MV-4-11 (cell line): ENCODE measurements at places on chromosomes 5 and 9.

- DNase-seq, result no peak
These were observed 5.9 kb downstream of the EMB start for GRCh38 chr5:50435168-50435567.

GRCh38 chr5:159904874-159905273 lies 11.4 kb upstream of the ADRA1B start:
- DNase-seq, result no peak

GRCh38 chr5:100691548-100691947 lies 156.4 kb downstream of the FAM174A start:
- no peak for DNase-seq

DNA sequence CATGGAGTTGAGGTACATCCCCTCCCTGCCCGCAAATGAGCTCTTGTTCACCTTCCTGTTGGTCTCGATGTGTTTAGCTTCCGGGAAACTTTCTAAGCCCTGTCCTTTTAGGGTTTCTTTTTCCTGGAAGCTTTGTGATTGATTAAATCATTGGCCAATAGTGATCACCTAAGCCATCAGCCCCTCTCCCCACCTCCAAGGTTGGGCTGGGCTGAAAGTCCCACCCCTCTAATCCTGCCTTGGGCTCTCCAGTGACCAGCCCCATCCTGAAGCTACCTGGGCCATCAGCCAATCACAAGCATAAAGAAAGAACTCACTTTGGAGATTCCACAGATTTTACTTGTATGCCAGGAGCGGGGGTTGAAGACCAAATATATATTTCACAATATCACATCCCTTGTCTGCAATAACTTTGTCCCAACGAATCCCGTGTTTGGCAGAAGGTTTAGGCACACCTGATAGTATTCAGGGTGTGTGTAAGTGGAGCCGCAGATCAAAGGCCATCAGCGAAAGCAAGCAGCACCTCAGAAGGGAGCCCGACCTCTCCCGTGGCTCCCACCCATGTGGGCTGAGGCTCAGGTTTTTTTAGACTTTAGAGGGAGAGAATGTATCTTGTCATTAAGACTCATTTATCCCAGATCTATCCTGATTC lies 20.4 kb downstream of the ROPN1L start:
- DNase-seq, result no peak

DNA sequence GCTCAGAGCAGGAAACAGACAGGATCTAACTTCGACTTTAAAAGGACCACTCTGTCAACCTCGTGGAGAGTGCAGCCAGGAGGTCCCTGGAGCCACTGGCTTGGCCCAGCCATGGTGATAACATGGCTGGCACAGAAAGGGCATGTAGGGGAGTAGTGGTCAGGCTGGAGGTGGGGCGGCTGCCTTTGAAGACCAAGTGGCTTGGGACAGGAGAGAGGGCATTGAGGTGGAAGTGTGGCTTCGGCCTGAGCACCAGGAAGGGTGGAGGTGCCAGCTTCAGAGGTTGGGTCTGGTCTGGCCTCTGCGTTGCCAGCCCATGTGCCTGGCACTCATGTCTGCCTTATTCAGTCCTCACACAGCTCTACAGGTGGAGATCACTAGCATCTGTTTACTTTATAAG lies 270.0 kb downstream of the NSG2 start:
- no peak for DNase-seq

DNA sequence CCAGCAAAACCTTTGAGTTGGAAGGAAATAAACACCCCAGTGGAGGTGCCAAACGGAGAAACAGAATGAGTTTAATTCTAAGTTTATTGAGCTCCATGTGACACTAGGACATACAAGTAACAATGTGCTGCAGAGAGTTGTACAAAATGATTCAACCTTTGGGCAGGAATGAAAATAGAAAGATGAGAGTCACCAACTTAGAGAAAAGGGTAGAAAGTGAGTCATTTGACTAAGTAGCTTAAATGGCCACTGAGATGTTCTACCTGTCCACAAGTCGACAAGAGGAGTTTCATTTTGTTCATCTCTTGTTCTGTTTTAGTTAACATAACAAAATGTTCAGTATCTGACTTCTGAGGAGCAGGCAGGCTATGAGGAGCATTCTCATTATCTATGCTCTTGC lies 284.7 kb downstream of the NR2F1-AS1 start:
- no peak for DNase-seq

DNA sequence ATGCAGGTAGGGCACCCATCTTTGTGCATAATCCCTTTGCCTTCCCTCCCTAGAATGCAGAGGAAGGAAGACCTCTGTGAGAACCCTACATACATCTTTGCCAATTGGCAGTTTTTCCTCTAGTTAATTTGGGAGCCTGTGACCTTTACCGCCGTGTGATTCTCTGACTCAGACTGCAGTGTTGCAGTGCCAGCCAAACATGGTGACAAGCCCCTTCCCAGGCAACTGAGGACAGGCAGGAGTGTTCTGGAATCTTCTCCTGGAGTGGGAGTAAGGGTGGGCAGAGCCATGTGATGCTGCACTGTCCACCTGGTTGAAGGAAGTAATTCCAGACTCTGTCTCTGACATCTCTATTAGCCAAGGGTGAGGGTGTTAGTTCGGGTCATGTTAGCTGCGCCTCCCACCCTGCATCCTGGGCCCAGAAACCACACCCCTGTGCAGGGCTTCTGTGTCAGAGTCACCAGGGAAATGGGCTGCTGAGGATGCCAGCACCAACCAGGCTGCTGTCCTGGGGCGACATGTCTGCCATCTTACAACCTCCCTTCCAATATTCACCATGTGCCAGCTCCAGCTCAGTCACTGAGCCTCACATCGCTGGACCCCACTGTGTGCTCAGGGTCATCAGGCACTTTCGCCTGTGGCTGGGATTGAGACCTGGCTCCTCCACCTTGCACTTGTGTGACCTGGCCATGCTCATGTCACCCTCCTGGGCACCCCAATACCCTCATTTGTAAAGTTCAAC lies 21.8 kb downstream of the KCNIP1 start:
- DNase-seq, result no peak
